ENCODE measurements at places on chromosomes 11 and 22. TPM values are rescaled to one million over a fixed set of nuclear protein-coding genes. Genes with fewer than 3 reads are reported as not detected.
A peak's percentile ranks its signal among the peaks of the same experiment; 100 is the strongest.

- peaks cover 67% of the 10 kb centered on the region for H3K36me3 ChIP-seq
- no peak overlapping the region for H3K27ac ChIP-seq
- no peaks in the 10 kb centered on the region for H3K27me3 ChIP-seq
- no peak overlapping the region for H3K4me3 ChIP-seq
- H3K4me1 ChIP-seq: peaks cover 37% of the 10 kb centered on the region
- no peak for DNase-seq
Measured at GRCh38 chr22:31337178-31337577, 9.0 kb downstream of the PATZ1 start.

- no peak for DNase-seq
- no peaks in the 10 kb centered on the region for H3K27me3 ChIP-seq
Measured at GRCh38 chr11:121841487-121842191, 274.4 kb downstream of the BLID start.

DNA sequence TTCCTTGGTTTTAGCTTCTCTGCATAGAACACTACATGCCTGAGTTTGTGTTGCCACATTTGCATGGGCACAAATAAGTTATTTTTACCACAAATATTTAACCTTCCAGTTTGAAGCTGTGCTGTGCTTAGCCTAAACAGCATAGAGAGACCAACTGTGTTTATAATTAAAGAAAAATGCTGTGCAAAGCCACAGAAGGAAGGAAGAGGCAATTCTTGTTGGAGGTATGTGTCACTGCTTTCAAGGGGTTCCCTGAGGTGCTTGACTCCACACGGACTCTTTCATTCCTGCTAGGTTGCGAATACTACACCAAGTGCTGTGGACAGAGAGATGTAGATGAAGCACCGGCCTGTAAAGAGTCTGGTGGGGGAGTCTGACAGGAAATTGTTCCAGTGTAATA, 47.6 kb upstream of the OLFML1 start:
- H3K27ac ChIP-seq: no peak overlapping the region
- no peaks in the 10 kb centered on the region for H3K27me3 ChIP-seq
- H3K4me3 ChIP-seq: no peak overlapping the region
- DNase-seq: no peak
- H3K4me1 ChIP-seq: peaks cover 15% of the 10 kb centered on the region

The PRG3 gene
- total RNA-seq: not detected

- DNase-seq: no peak
- no peaks in the 10 kb centered on the region for H3K36me3 ChIP-seq
- H3K4me1 ChIP-seq: peaks cover 8% of the 10 kb centered on the region
- no peaks in the 10 kb centered on the region for H3K27me3 ChIP-seq
Measured at GRCh38 chr11:47384498-47384897, 6.2 kb upstream of the SPI1 start.

DNA sequence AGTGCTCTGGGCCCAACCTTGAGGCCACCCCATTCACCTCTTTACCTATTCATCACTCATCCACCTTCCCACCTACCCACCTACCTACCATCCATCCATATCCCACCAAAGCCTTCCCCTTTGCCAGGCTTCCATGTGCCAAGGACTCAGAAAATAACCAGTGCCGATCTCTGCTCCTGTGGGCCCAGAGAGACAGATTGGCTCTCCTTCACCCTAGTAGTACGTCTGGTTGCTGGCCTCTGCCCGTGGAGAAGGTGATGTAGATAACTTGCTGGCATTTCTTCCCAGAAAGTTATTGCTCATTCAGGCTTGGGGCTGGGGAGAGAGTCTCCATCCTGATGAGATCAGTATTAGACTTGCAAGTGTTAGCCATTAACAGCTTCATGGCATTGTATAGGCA, 45.2 kb downstream of the NEU3 start:
- H3K4me1 ChIP-seq: peaks cover 4% of the 10 kb centered on the region
- no peaks in the 10 kb centered on the region for H3K27me3 ChIP-seq
- no peaks in the 10 kb centered on the region for H3K36me3 ChIP-seq
- DNase-seq: no peak

DNA sequence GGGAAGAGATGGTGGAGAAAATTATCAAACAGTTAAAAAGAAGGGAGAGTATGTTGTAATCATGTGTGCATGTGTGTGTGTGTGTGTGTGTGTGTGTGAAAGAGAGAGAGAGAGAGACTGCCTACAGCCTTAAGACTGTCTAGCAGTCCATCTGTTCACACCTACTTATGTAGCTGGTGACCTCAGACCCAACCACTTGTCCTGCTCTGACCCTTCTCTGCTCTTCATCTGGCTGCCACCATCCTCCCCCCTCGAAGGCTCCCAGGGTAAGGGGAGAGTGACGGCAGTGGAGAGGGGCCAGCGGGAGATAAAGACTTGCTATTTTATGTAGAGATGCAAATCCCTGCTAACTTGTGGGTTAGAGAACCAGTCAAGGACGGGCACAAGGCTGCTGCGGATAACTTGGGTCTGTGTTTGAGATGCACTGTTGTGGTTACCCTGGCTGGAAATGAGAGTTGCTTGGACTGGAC, 24.9 kb upstream of the GRAMD1B start:
- no peak for DNase-seq
- peaks cover 43% of the 10 kb centered on the region for H3K4me1 ChIP-seq
- H3K27me3 ChIP-seq: no peaks in the 10 kb centered on the region

The OR2D2 gene
- total RNA-seq: not detected

GRCh38 chr11:12362857-12363256, 14.5 kb upstream of the PARVA start:
- DNase-seq: peak; percentile 11
- H3K27me3 ChIP-seq: peaks cover 1% of the 10 kb centered on the region
- peaks cover 16% of the 10 kb centered on the region for H3K36me3 ChIP-seq
- no peak overlapping the region for H3K27ac ChIP-seq
- H3K4me3 ChIP-seq: no peak overlapping the region

- H3K27me3 ChIP-seq: no peaks in the 10 kb centered on the region
- DNase-seq: no peak
- no peak overlapping the region for H3K27ac ChIP-seq
- no peaks in the 10 kb centered on the region for H3K36me3 ChIP-seq
- no peaks in the 10 kb centered on the region for H3K4me1 ChIP-seq
Measured at GRCh38 chr11:20894296-20894695, 224.9 kb downstream of the NELL1 start.

DNA sequence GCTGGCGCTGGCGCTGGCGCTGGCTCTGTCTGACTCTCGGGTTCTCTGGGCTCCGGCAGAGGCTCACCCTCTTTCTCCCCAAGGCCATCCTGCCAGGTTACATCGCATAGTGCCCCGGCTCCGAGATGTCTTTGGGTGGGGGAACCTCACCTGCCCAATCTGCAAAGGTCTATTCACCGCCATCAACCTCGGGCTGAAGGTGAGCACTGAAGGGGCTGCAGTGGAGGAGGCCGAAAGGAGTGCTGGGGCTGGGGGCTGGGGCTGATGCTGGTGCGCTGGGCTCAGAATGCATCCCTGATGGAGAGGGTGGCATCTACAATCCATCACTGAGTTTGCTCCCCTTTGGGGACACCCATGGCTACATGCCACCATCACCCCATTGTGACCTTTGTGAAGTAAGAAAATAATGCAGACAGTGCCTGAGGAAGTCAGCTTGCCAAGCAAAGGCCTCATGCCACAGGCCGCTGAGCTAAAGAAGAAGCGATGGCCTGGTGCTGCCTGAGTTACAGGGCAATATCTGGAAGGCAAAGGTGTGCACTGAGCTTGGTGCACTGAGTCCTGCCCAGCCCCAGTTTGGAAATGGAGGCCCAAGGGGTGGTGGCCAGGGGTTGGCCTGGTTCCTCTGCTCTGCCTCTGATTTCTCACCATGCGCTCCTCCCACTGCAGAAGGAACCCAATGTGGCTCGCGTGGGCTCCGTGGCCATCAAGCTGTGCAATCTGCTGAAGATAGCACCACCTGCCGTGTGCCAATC, 620 bp downstream of the SMPD1 start:
- H3K36me3 ChIP-seq: peaks cover 36% of the 10 kb centered on the region
- DNase-seq: no peak
- peak overlapping the region; percentile 88 for H3K4me3 ChIP-seq

The MMP8 gene
- not detected for total RNA-seq

GRCh38 chr11:116478205-116478604, 294.6 kb downstream of the BUD13 start:
- no peak overlapping the region for H3K27ac ChIP-seq
- no peak for DNase-seq
- H3K36me3 ChIP-seq: no peaks in the 10 kb centered on the region
- H3K4me1 ChIP-seq: no peaks in the 10 kb centered on the region
- peaks cover 4% of the 10 kb centered on the region for H3K27me3 ChIP-seq

DNA sequence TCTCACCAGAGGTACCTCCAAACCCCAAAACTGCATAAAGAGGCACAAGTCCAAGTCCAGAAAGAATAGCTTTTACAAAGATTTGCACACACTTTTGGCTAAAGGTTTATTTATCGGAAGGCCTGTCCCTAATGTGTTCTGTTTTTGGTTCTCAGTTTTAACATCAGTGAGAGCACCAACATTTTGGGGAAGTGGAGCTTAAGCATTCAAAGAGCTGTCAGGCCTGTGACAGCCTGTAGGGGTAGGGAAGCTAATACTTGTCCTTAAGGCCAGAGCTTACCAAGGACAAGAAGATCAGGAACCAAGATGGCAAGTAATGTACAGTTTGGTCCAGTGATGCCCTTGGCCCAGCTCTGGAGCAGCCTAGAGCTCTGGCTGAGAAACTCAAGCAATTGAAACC, 38.9 kb upstream of the SCUBE2 start:
- peaks cover 14% of the 10 kb centered on the region for H3K4me1 ChIP-seq
- peaks cover 5% of the 10 kb centered on the region for H3K36me3 ChIP-seq
- no peak overlapping the region for H3K27ac ChIP-seq
- H3K4me3 ChIP-seq: no peak overlapping the region
- H3K27me3 ChIP-seq: no peaks in the 10 kb centered on the region
- no peak for DNase-seq

DNA sequence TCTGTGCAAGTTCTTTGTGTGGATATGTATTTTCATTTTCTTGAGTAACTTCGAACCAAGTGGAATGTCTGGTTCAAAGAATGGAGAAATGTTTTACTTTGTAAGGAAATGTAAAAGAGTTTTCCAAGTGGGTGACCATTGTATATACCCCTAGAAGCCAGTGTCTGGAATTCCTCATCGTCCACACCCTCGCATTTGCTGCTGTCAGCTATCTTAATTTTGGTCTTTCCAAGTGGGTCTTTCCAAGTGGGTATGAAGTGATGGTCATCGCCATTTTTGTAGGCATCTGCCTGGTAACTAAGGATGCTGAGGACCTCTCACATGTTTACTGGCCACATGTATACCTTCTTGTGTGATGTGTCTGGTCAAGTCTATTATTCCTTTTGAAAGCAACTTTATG, 547.5 kb downstream of the TBC1D22A start:
- DNase-seq: no peak
- no peaks in the 10 kb centered on the region for H3K36me3 ChIP-seq
- H3K4me3 ChIP-seq: no peak overlapping the region
- H3K4me1 ChIP-seq: no peaks in the 10 kb centered on the region
- no peak overlapping the region for H3K27ac ChIP-seq

DNA sequence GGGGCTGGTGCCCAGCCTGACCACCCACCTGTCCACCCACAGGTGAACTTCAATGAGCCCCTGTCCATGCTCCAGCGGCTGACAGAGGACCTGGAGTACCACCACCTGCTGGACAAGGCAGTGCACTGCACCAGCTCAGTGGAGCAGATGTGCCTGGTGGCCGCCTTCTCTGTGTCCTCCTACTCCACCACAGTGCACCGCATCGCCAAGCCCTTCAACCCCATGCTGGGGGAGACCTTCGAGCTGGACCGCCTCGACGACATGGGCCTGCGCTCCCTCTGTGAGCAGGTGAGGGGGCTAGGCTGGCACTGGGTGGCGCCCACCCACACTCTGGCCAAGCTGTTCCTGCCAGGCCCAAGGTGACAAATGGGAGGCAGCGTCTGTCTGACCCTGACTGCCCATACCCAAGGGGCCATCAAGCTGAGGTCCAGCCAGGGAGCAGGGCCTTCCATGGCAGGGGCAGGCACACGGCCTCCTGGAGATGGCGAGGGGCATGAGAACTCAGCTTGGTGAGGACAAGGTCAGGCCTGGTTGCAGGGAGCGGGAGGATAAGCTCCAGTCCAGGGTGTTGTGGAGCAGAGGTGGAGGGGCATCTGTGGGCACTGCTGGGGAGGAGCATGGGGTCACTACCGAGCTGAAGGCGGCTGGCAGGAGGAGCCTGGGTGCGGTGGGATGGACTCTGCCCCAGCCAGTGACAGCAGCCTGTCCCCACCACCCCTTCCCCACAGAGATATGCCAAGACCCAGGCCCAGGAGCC, 77.7 kb downstream of the MORC2 start:
- no peaks in the 10 kb centered on the region for H3K27me3 ChIP-seq
- H3K4me1 ChIP-seq: peaks cover 21% of the 10 kb centered on the region
- no peak overlapping the region for H3K4me3 ChIP-seq
- peak; percentile 37 for DNase-seq
- no peak overlapping the region for H3K27ac ChIP-seq
- no peaks in the 10 kb centered on the region for H3K36me3 ChIP-seq

The RIBC2 gene
- 4.8 TPM for total RNA-seq

DNA sequence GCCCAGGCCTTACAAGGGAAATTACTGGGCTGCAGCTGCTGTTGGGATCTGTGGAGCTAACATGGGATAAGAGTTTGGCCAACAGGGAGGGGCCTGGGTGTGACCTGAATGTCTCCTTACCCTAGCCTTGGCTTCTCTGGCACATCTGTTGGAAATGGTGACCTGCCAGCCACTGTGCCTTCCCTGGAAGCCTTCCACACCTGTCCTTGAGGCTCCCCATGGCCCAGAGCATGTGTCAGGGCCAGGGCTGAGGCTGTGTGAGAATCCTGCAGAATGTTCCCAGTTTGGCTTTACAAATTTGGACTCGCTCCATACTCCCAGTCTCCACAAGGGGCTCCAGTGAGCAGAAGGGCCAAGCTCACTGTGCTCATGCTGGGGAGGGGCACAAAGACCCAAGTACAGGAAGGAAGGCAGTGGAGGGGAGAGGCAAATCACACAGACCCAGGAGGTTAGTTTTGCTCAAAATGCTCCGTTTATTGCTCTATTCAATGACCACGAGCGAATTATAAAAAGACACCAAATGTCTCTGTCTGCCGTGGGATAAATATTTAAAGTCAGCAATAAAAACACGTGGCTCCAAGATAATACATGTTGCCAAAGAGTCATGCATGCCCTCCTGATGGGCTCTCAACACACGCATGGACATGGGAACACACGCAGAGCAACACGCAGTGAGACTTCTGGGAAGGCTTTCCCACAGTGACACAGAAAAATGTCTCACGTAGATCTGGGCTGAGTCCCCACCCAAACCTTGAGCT, 1.7 kb upstream of the IGSF22 start:
- peaks cover 5% of the 10 kb centered on the region for H3K27me3 ChIP-seq
- no peaks in the 10 kb centered on the region for H3K36me3 ChIP-seq
- H3K4me1 ChIP-seq: peaks cover 5% of the 10 kb centered on the region
- H3K4me3 ChIP-seq: no peak overlapping the region
- H3K27ac ChIP-seq: no peak overlapping the region

GRCh38 chr22:18994701-18995326, 58.7 kb upstream of the PRODH start:
- no peak overlapping the region for H3K4me3 ChIP-seq
- H3K27me3 ChIP-seq: peaks cover 4% of the 10 kb centered on the region
- no peaks in the 10 kb centered on the region for H3K4me1 ChIP-seq
- no peak overlapping the region for H3K27ac ChIP-seq

The MRPL23 gene
- total RNA-seq: 77.5 TPM

- no peaks in the 10 kb centered on the region for H3K4me1 ChIP-seq
- H3K27me3 ChIP-seq: peaks cover 5% of the 10 kb centered on the region
- no peak overlapping the region for H3K4me3 ChIP-seq
- no peaks in the 10 kb centered on the region for H3K36me3 ChIP-seq
Measured at GRCh38 chr11:115391160-115391559, 113.1 kb downstream of the CADM1 start.

GRCh38 chr11:94681852-94682251, 86.3 kb upstream of the AMOTL1 start:
- no peaks in the 10 kb centered on the region for H3K36me3 ChIP-seq
- DNase-seq: no peak
- no peak overlapping the region for H3K4me3 ChIP-seq

The ZNF280B gene
- total RNA-seq: 1.9 TPM
